ENCODE measurements at places on chromosomes 6 and 20. TPM values are rescaled to one million over a fixed set of nuclear protein-coding genes. Genes with fewer than 3 reads are reported as not detected.

Gene CFB
- 3.0 TPM for total RNA-seq

Gene PTCRA
- total RNA-seq = not detected

Gene PAX1
- not detected for total RNA-seq

Gene LTV1
- 12.5 TPM for total RNA-seq

Gene GSTA2
- not detected for total RNA-seq

Gene SLC13A3
- total RNA-seq = 0.13 TPM

Gene TMEM244
- total RNA-seq = not detected

Gene FABP7
- not detected for total RNA-seq

Gene CD164
- 133 TPM for total RNA-seq

Gene TREM2
- 5.5 TPM for total RNA-seq

Gene LY86
- 0.98 TPM for total RNA-seq

Gene FAM210B
- total RNA-seq = 57.8 TPM

Gene SRMS
- not detected for total RNA-seq

Gene BEND3
- 0.79 TPM for total RNA-seq

Gene SPATS1
- not detected for total RNA-seq

Gene BPIFB4
- total RNA-seq = not detected

Gene PHF1
- 47.7 TPM for total RNA-seq

Gene TNXB
- total RNA-seq = 56.9 TPM

Gene TLDC2
- not detected for total RNA-seq

Gene RNF146
- 57.9 TPM for total RNA-seq

Gene RUNX2
- total RNA-seq = 1.6 TPM

Gene APOBEC2
- total RNA-seq = 226 TPM

Gene HLA-DQB1
- total RNA-seq = 6.2 TPM

Gene RSPH3
- total RNA-seq = 8.1 TPM

Gene MAP7
- total RNA-seq = 2.2 TPM

Gene LY6G6D
- total RNA-seq = not detected

Gene PRDM13
- not detected for total RNA-seq

Gene BPIFB1
- total RNA-seq = not detected

Gene DYNLT2
- total RNA-seq = 0.71 TPM

Gene TREML1
- not detected for total RNA-seq

Gene CLPSL2
- total RNA-seq = not detected

Gene PSORS1C1
- 2.6 TPM for total RNA-seq

Gene GPR31
- not detected for total RNA-seq

Gene NR2E1
- not detected for total RNA-seq

Gene PRICKLE4
- 1.3 TPM for total RNA-seq

Gene CHRNA4
- total RNA-seq = 1.5 TPM

Gene ZBTB46
- total RNA-seq = 25.4 TPM

Gene PLCB4
- total RNA-seq = 32.2 TPM

Gene LST1
- 3.6 TPM for total RNA-seq

Gene C6orf52
- total RNA-seq = not detected

Gene SFTA2
- total RNA-seq = not detected

Gene DEFB132
- 0.30 TPM for total RNA-seq

Gene IMPG1
- not detected for total RNA-seq

Gene TSHZ2
- total RNA-seq = 5.8 TPM

Gene NOX3
- total RNA-seq = not detected

Gene TDP2
- total RNA-seq = 21.9 TPM

Gene THEMIS
- not detected for total RNA-seq

Gene GPR63
- total RNA-seq = 0.87 TPM

Gene LCA5
- total RNA-seq = 1.4 TPM

Gene WDR27
- total RNA-seq = 6.5 TPM

Gene OR2B6
- not detected for total RNA-seq

Gene CD93
- 44.7 TPM for total RNA-seq

Gene L3MBTL3
- 2.0 TPM for total RNA-seq

Gene E2F3
- 6.6 TPM for total RNA-seq

Gene OXT
- 0.59 TPM for total RNA-seq

Gene SLC44A4
- not detected for total RNA-seq

Data from heart right ventricle (tissue), 16 donors.